ENCODE measurements at places on chromosomes 4 and X.

DNA sequence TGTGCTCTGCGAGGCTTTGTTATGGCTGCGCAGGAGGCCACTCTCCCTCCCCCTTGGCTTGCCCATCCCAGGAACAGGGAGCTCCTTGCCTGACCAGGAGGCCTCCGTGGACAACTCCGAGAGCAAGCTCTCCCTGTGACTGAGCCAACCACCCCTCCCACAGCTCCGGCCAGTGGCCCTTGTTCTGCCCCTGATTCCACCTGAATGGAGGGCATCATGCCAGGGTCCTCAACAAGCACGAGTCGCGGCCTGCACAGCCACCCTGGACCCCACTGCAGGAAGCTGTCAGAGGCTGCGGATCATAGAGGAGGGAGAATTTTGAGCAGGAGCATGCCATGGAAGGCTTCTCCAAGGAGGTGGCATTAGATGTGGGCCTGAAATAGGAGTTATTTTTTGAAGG is 44.8 kb upstream of the GRPEL1 start:
- no peak for DNase-seq

GRCh38 chr4:106869551-106869950 is 166.6 kb downstream of the DKK2 start:
- no peak for DNase-seq

DNA sequence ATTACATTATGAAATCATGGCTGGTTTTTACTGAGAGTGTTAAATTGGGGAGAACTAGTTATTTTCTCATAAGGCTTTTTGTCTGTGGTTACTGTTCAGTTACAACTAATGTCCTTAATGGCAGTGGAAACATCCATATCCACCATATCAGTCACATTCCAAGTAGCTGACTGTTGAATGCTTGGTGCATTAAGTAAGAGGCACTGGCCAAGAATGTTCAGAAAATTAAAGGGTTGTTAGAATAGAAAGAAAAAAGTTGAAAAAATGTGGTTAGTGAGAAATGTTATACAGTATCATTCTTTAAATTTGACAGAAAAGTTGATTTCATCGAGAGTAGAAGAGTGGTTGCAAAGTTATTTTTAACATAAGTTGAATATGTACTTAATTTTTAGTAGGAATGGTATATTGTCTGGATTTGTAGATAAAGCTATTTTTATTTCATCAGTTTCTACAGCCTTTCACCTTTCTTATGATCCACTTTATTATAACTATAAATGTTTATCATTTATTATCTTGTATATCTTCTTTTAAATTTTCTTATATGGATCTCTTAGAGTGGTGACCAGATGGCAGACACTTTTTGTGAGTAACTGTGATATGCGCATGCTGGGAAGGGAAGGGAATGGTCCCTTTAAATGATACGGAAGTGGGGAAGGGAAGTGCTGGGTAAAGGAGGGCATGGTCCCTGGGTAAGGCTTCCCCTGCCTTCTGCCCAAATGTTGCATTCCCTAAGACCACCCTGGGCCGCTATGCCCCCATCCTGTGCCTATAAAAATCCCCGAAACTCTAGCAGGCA is 2407.1 kb downstream of the ARAP2 start:
- no peak for DNase-seq

GRCh38 chr4:304969-305680 is at the start of gene ZNF732:
TSS of gene ZNF732 (minus strand) at chr4:305474. CDS start at chr4:305310, 164 bp downstream.
- no peak for DNase-seq

- DNase-seq = no peak
Observed at GRCh38 chrX:138150709-138151108, 560.8 kb downstream of the FGF13 start.

GRCh38 chr4:78100060-78100459 is 42.9 kb downstream of the FRAS1 start:
- DNase-seq = no peak

DNA sequence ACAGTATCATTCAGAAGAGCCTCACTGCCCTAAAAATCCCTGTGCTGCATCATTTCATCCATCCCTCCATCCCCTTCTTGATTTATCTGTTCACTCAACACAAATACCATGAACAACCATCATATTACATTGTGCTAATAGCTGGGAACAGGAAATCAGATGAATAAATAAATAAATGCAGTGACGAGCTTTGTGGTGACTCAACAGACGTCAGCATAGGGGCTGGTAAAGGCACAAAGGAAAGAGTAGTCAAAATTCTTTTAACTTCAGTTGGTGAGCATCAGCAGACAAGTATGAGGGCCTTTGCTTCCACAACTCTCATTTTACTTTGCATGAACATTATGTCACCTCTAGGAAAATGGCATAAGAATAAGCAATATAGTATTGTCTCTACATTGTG is 65.5 kb downstream of the EDNRA start:
- no peak for DNase-seq

GRCh38 chr4:14130551-14130950 is 503.0 kb upstream of the BOD1L1 start:
- DNase-seq = no peak

DNA sequence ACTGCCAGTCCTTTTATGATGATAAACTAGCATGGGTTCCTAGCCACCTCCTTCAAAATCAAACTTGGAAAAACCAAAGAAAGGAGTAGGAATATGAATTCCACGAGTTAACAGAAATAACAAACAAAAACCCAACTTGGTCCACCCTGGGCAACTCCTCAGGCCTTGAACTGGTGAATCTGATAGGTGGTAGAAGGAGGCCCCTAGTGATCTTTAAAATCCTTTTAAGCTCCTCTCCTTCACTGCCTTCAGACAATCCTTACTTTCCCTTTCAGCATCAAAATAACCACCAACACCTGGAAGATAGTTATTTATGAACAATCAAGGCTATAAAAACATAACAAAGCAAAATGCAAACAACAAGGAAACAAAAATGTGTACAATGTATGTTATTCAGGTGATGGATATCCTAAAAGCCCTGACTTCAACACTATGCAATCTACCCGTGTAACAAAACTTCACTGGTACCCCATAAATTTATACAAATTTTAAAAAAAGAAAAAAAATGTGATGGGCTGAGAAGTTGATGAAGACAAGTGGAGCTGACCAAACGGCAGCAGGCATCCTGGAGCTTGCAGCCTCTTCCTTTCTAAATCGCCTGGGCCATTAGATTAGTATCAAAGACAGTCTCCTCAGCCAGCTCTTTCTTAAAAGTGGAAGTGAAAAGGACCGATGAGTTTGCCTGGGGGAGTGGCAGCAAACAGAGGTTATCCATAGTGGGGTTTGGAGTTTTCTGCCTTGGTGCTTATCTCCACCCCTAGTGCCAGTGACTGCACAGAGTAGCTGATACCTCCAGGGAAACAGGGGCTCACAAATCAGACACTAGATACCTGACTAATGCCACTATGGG is 179.6 kb downstream of the TMA16 start:
- no peak for DNase-seq

GRCh38 chrX:152735860-152736511 is 2.4 kb downstream of the MAGEA12 start:
- no peak for DNase-seq

- DNase-seq = no peak
Observed at GRCh38 chrX:134782796-134783195, 124.5 kb upstream of the PLAC1 start.

- DNase-seq = no peak
Observed at GRCh38 chr4:48877827-48878535, 28.6 kb downstream of the OCIAD2 start.

DNA sequence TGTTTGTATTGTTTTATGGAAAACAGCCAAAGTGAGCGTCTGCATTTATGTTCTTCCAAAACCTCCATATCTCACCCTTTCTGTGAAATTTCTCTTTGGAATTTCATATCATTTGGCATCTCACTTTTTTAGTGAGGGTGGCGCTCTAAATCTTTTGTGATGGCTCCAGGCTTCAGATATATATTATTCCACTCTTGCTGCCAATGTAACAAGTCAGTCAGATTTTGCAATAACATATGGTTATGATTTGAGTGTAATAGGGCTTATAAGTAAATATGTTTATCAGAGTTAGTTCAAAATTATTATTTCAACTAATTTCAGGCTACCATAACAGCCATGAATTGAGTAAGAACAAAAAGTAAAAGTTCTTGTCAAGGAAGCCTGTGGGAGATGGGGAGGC is 314.7 kb downstream of the PDGFC start:
- DNase-seq = no peak

GRCh38 chr4:39114436-39114835 is 52.4 kb downstream of the KLHL5 start:
- no peak for DNase-seq

DNA sequence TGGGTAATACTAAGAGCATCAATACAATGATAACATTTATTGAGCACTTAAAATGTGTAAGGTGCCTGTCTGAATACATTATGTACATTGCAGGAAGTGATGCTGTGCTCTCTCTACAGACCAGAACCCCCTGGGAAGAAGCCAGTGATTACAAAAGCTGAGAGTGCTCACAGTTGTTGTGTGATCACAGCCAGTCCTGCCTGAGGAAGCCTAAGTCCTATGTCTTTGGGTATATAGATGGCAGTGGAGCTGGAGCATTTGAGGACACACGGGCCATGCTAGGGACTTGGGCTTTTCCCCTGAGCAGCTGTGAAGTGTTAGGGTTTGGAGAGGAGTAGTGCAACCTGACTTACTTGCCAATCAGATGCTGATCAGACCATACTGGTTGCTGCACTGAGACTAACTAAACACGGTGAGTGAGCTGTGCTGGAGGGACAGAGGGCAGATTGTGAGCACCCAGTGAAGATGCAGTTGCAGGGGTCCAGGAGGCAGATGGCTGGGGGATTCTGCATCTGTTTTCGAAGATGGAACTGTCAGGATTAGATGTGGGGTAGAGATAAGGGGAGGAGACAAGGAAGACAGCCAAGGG is 60.8 kb upstream of the TBC1D14 start:
- DNase-seq = no peak

- DNase-seq = no peak
Observed at GRCh38 chr4:25632135-25632534, 23.5 kb upstream of the SLC34A2 start.

DNA sequence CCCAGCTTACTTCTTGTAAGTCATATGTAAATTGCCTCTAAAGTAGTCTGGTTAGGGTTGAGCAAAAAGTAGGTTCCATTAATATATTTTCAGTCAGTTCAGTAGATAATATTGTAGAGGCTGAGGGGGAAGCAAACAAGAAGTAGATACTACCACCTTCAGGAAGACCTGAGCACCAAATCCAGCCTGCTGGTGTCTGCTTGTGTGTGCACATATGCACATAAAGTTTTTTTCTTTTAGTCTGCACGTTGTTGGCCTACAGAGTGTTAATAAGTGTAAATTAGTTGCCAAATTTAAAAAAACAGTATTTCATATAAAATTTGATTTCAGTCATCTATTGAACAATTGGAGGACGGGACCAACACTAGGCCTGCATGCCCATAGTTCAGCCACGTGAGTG is 76.7 kb downstream of the CCKAR start:
- DNase-seq = no peak

DNA sequence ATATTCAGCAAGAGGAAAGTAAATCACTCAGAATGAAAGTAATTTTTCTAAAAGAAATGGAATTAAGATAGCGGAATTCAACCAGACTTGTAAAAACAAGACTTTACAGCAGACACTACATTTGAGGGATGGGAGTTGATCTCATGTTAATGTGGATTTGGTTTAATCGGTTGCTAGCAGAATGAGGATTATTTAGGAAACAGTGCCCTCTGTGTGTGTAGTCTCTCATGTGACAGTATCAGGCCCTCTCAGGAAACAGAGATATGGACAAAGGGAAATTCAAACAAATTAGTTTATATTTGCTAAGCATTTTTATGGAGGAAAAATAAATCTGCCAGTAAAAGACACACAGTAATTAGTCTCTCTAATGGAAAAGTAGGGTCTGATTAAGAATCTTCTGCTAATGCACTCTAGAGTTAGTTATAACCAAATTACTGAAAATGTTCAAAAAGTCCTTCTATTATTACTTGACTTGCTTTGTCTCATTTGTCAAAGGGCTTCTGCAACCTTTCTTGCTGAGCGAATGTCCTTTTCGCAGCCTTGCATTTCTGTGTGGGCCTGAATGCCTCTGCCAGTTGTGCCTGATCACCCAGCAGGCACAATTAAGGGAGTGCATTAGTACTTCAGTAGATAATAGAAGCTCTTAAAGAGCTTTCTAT is 1282.3 kb upstream of the TENM3 start:
- no peak for DNase-seq

DNA sequence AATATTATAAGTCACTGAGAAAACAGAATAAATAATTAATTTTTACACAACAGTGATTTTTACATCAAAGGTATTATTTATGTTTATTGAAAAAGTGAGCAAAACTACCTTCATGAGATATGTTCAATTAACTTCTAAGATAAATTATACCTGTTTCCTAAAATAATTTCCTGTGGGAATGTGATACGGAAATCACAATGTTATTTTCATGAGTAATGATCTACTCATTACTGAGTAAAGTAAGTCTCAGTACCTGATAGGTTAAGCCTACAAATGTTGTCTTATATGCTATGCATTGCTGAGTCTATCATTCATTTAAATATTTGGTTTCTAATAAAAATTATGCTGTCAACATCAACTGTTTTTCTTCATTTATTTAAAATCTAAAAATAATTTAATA is 324.0 kb downstream of the STPG2 start:
- DNase-seq = no peak

- DNase-seq = no peak
Observed at GRCh38 chr4:144494280-144494679, 151.7 kb upstream of the HHIP start.

- no peak for DNase-seq
Observed at GRCh38 chrX:48903290-48903689, 5.6 kb downstream of the PQBP1 start.

- no peak for DNase-seq
Observed at GRCh38 chr4:11259837-11260236, 168.9 kb downstream of the HS3ST1 start.

- DNase-seq = no peak
Observed at GRCh38 chrX:53186351-53186750, 38.7 kb downstream of the KDM5C start.

DNA sequence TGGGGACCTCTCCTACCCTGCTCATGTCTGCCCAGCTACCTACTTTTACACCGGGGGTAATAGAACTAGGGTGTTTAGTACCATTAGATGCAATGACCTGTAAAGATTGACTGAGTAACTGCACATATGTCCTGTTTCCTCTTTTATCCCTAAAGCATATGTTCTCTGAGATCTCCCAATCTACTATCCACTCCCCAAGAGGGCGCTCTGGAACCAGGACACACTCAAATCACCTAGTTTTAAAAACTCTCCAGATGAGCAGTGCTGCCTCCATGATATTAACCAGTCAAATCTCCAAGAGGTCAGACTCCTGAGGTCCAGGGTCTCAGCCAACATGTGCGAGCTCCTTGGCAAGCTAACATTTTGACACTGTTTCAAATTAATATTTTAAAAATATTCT is 87.0 kb upstream of the TSPAN5 start:
- no peak for DNase-seq

- DNase-seq = no peak
Observed at GRCh38 chrX:48703642-48704481, 7.3 kb downstream of the SUV39H1 start.

All from activated CD8-positive, alpha-beta memory T cell treated with anti-CD3 and anti-CD28 coated beads for 1 hour (primary cell).